GM13977 (cell line): ENCODE measurements at places on chromosomes 6 and 20.
A peak's percentile ranks its signal among the peaks of the same experiment; 100 is the strongest.

- no peak for DNase-seq
Measured at GRCh38 chr20:56715309-56715708, 86.2 kb downstream of the TFAP2C start.

- no peak for DNase-seq
Measured at GRCh38 chr20:11457488-11457887, 460.2 kb upstream of the BTBD3 start.

DNA sequence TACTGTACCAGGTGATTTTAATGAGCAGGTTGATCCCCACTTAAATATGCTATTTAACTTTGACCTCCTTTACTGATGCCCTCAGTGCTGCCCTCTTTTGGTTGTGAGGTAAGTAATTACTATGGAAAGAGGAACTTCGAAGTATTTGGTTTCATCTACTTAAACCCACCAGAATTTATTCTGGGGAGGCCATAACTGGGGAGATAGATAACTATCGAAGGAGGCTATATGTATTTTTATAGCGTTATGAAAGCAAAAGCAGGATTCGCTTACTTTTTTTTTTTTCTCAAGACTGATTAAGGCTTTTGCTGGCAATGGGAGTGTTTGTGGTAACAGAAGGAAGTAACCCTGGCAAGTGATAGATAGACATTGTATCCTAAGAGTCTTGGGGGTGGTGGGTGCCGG lies 168.9 kb upstream of the CENPW start:
- peak; percentile 22 for DNase-seq

GRCh38 chr6:147453361-147453760 lies 55.1 kb upstream of the SAMD5 start:
- DNase-seq = no peak

DNA sequence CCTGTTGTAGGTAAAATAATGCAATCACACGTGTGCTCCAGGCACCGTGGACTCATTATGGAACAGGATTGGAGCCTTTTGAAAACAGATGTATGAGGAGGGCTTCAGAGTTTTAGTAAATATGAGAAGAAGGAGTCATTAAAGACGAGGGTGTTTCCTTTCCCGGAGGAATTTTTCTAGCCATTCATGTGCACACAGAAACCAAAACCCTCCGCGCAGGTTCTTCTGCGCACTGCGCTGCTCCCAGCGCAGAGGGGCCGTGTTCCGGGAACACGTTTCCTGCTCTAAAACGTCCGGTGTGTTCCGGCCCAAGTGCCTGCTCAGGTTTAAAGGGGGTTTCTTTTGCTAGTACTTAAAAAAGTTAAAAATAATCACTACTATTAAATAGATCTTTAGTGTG lies 11.6 kb downstream of the GPR31 start:
- DNase-seq = no peak

- DNase-seq = no peak
Measured at GRCh38 chr20:20812136-20812535, 99.7 kb upstream of the RALGAPA2 start.

DNA sequence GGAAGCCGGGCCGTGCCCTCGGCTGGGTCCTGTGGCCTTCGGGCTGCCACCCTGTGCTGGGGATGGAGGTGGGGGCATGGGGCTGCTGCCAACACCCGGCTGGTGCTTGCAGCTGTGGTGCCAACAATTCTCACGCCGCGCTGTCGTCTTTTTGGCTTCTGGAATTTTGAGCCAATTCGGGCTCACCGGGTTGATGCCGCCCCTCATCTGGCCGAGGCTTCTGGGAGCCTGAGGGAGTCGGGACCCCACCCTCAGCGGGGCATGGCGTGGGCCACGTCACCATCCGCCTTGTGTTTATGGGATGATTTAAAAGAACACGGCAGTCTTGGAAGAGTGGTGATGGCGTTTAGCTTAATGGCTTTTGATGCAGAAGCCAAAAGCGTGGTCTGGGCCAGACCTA lies 8.7 kb upstream of the NPBWR2 start:
- no peak for DNase-seq

- no peak for DNase-seq
Measured at GRCh38 chr20:31862506-31862905, 7.8 kb downstream of the DUSP15 start.

DNA sequence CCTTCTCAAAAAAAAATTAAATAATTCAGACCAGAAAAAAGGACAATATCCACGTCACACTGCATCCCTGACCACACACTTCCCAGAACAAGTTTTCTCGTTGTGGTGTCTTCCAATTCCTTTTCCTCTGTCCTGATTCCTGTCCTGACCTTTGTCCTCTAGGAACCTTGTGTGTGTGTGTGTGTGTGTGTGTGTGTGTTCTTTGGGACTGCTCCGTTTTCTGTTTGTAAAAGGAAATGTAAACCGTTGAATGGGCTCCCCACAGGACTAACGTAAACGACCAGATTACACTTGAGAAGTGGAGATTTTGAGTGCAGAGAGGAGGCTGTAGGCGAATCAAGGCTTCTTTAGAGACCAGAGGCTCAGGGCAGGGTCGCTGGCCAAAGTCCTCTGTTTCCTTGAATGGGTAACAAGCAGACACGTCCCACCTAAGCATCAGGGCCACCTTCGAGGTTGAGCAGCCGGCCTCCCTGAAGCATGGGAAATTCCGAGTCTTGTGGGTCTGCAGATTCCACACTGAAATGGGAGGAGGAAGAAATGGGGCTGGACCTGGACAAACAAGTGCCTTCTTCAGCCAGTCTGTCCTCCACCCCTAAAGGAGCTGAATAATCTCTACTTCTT lies 7.3 kb downstream of the ZBTB46 start:
- DNase-seq = no peak

DNA sequence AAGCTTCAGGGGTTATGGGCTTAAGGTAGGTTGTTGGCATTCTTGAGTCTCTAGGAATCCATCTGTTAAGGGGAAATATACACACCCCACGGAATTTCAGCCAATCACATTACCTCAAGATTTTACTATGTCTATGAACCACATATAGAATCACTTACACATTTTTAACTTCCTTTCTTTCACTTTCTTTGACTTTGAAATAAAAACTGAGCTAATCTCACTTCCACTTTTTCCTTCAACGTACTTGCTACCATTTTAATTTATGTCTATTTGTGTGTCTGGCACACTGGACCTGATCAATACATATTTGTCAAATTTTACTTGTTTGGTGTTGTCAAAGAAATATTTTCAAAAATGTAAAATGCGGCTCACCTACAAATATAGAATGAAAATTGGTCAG lies 545.4 kb upstream of the JAG1 start:
- DNase-seq = no peak

GRCh38 chr6:167652042-167652700 lies 174.5 kb upstream of the AFDN start:
- DNase-seq = no peak

DNA sequence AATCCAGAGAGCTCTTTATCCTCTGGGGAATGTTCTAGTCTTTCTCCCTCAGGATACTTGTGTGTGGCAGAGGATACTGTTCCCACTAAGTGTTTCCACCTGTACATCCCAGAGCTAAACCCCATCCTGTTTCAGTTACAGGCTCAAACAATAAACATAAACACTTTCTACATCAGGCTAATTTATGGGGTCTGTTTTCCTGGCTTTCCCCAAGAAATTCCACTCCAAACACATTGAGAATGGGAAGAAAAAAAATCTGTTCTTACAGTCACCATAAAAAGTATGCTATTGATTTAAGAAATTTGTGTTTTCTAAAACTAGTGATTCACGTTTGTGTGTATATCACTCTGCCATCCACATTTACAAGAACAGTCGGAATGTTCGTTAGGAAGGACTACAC lies 293.9 kb upstream of the FOXQ1 start:
- no peak for DNase-seq

DNA sequence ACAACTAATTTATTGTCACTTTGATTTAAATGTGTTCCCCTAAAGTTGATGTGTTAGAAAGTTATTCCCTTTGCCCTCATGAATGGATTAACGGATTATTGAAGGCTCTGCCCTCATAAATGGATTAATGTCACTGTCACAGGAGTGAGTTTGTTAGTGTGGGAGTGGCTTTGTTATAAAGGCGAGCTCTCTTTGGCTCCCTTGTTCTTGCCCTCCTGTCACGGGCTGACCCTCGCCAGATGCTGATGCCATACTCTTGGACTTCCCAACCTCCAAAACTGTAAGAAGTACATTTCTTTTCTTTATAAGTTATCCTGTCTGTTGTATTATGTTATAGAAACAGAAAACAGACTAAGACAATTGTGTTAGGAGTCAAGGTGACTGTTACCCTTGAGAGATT lies 22.7 kb upstream of the POPDC3 start:
- no peak for DNase-seq

GRCh38 chr6:42071881-42072583 lies 21.7 kb downstream of the TAF8 start:
- DNase-seq = no peak

DNA sequence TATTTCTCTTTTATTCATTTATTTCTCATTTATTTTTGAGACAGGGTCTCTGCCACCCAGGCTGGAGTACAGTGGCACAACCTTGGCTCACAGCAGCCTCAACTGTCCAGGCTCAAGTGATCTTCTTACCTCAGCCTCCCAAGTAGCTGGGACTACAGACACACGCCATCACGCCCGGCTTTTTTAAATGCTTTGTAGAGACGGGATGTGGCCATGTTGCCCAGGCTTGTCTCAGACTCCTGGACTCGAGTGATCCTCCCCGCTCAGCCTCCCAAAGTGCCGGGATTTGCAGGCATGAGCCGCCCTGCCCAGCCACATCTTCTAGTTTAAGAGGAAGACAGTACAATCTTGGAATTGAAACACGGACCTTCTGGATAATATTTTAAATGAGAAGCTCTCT lies 21.6 kb upstream of the FOXF2 start:
- no peak for DNase-seq

- no peak for DNase-seq
Measured at GRCh38 chr6:159874435-159874834, 16.4 kb upstream of the MAS1 start.

DNA sequence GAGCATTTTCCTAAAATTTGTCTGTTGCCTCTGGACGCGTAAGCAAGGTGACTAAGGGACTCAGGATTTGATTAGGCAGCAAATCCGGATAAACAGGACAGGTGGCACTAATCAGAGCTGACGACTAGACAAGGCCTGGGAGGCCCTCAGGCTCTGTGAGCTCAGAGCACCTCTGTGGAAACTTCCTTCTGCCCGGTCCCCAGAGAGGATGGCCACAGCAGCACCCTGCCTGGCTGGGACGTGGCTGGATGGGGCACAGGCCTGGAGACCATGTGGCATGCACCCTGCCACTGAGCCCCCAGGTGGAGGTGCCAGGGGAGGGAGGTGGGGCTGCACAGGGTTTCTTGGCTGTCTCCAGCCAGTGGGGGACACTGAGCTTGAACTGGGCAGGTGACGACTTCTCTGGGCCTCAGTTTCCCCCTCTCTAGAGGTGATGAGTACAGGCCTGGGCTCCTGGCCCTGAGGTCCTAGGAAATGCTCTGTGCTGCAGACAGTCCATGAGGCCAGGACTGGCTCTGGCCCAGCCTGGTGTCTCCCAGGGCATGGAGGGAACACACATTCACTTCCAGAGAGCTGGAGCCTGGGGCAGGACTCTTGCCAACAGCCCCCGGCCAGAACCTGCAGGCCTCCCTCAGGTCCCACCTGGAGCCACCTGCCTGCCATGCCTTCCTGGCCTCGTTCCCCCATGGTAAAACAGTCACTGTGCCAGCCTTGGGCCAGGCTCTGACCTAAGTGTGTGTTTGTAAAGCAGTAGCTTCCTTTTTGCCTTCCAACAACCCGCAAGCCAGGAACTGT lies 39.6 kb upstream of the STX16 start:
- DNase-seq = no peak

- no peak for DNase-seq
Measured at GRCh38 chr6:56399672-56400263, 152.4 kb upstream of the COL21A1 start.

- peak; percentile 23 for DNase-seq
Measured at GRCh38 chr6:88641178-88641903, 322.1 kb downstream of the RNGTT start.

DNA sequence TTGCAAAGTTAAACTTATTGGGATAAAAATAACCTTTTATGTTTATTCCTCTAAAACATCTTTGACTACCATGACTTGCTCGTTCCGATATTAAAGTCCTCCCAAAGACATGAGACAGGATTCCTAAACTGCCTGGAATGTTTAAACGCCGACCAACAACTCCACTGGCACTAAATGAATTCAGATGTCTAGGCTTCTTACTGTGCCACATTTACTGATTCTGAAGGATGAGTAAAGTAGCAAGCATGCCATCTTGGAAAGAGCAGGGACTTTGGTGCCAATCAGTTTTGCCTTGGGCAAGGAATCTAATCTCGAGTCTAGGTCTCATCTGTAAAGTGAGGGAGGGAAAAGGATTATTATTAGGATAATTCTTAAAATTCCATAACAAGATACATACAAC lies 25.3 kb downstream of the MBOAT1 start:
- no peak for DNase-seq

DNA sequence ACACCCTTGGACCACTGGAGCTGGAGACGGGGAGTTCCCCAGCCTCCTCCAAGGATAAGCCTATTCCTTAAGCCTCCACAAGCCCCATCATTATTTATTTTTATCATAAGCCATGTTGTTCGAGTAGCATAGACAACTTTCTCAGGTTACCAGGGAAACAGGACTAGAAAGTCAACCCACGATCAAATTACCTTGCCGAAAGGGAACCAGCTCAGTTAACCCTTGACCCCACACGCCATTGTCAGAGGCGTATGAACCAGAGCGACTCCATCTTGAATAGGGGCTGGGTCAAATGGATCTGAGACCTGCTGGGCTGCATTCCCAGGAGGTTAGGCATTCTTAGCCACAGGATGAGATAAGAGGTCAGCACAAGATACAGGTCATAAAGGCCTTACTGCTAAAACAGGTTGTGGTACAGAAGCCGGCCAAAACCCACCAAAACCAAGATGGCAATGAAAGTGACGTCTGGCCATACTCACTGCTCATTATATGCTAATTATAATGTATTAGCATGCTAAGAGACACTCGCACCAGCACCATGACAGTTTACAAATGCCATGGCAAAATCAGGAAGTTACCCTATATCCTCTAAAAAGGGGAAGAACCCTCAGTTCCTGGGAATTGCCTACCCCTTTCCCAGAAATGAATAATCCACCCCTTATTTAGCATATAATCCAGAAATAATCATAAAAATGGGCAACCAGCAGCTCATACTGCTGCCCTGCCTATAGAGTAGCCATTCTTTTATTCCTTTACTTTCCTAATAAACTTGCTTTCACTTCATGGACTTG lies 22.4 kb downstream of the SYNJ2 start:
- DNase-seq = no peak

- DNase-seq = no peak
Measured at GRCh38 chr20:33812908-33813462, 1.8 kb downstream of the CHMP4B start.

- DNase-seq = no peak
Measured at GRCh38 chr20:3801299-3801698, 5.2 kb downstream of the CDC25B start.
